Non-pigmented ciliary epithelial cell (primary cell): ENCODE measurements at places on chromosomes 11 and 22.

- DNase-seq, result no peak
Measured at GRCh38 chr11:69553416-69554357, 72.2 kb downstream of the LINC01488 start.

DNA sequence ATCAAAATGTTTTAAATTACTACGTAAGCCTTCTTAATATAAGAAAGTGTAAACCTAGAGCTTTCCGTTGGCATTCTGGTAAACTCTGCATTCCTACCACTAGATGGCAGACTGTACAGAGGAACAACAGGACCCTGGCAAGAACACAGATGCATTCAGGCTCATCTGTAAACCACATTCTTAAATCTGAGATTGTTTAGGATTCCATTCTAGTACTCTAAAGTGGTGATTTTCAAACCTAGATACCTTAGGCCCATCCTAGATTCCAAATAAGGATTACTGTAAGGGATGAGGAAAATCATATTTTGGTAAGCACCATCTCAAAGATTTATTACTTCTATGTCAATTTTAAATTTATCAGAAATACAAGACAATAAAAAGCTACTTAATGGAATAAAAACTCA, 26.9 kb downstream of the PICALM start:
- DNase-seq, result peak; percentile 85

DNA sequence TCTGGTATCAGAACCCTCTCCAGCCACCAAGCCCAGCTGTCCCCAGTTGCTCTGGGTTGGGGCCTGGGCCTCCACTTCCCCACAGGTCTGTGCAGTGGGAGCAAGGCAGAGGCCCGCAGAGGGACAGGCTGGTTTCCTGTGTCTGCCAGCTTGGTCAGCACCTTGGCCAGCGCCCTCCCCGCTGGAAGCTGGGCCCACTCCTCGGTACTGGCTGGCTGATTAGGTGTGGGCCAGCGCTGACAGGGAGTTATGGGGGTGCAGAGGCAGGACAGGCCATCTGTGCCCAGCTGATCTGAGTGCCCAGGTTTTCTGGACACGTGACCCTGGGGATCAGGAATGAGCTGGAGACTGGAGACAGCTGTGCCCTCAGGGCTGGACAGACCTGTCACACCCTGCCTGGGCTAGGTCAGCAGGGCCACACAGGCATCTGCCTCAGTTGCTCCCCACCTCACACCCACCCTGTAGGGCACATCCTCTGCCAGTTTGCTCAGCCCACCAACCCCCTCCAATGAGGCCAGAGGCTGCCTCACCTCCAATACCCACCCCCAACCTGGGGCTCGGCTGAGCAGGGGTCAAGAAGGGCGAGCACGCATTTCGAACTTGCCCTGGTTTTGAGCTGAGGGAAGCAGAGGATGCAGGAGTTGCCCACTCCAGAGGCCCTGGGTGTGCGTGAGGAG, 175.3 kb downstream of the IGLL1 start:
- DNase-seq, result no peak

DNA sequence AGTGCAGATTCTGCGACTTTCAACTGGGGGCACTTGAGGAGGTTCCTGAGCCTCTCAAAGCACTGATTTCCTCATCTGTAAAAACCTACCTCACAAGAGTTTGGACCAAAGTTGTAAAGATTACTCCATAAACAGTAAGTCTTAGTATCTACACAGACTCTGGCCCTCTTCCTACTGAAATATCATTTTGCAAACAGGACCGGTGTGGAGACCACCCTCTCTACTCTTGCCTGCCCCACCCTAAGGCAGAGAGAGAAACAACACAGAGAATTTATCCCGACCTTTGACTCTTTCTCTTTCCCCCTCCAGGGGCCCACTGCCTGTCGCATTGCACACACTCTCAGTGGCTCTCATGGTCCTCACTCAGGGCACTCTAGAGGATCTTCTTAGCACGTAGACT, 117.9 kb upstream of the LDLRAD3 start:
- no peak for DNase-seq

DNA sequence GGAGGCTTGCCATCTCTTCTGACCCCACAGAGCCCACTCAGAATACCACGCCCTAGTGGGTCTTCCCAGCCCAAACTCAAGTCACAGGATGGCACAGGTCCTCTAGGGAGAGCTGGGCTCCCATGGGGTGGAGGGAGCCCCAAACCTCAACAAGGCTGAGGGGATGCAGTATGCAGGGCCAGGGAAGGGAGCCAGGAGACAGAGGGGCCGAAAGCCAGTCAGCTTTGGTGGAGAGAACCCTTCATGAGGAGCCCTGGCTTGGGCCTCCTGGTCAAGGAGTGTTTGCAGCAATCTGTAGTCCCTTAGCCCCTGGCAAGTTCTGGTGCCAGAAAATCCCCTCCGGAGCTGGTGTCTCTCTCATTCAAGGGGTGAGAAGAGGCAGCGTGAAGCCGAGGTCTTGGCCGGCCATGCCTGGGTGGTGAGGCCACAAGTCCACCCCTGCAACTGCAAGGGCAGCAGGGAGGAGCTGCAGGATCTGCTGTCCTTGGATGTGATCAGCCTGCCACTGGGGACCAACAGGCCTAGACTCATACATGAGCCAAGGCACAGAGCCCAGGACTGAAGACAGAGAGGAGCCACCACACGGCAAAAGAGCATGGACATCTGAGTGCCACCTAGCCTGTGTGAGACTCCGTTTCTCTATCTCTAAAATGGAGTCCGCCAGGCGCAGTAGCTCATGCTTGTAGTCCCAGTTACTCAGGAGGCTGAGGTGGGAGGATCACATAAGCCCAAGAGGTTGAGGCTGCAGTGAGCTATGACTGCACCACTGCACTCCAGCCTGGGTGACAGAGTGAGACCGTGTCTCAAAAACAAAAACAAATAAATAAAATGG, 24.1 kb downstream of the NEAT1 start:
- DNase-seq, result no peak

DNA sequence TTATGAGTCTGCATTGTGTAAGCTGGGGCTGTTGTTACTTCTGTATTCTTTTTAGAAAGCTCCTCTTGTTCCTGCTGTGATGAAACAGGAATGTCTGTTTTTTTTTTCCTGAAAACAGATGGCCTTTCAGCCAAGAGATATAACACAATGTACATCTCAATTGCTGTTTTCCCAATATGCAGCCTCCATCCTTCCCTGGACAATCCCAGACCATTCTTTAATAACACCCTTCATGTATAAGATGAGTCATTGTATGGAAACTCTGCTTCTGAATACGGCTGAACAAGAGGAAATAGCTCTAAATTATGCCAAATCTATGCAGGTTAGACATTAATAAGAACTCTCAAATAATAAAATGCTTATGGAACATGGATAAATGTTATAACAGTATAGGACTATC, 60.2 kb upstream of the LRRC4C start:
- DNase-seq, result no peak

DNA sequence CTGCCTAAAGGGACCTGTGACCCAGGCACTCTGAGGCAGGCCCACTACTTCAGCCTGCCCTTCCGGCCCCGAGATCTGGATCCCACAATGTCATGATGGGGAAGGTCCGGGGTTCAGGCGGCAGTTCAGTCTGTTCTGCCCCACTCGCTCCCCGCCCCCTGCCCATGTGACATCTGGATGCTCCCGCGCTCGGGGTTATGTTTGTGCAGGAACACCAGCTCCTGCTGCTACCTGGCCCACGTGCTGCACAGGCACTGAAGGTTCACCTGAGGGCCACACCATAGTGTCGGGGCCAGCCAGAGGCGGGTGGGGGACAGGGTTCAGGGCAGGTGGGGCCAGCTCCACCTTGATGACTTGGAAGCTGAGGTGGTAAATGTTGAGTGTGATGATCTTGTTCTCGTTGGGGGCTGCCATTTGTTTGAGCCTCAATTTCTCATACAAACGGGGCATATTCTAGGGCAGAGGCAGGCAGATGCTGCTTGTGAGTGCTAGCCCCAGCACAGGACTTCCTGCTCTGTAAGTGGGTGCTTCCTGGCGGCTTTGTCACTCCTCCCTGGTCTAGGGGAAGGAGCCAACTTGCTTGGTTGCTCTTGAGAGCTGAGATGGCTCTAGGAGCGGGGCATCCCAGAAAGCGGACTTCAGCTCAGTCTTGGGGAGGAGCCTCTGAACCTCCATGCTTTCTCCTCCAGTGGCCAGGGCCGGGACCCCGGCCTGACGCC, 4.4 kb upstream of the SIPA1 start:
- no peak for DNase-seq

DNA sequence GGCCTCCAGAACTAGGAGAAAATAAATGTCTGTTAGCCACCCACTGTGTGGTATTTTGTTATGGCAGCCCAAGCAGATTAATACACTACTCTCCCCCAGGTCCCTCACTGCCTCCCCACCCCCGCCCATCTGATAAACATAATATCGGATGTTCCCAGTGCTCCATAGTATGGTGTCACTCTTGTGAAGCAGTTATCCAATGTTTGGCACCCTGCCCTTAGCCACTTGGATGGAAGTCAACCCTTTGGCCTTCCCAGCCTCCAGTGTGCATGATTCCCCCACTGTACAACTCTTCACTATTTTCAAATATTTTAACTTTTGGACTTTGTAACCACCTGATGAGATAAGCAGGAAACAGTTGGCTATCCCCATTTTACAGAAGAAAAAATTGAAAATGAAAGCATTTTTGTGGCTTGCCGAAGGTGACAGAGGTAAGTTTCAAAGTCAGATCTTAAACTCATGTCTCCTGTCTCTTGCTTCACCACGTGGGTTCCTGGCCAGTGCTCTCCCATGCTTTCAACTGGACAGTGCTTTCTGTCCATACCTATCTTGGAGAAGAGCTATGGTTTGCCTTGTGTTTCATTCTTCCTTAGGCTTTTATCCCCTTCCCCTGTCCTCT, 53.2 kb downstream of the ALX4 start:
- no peak for DNase-seq

DNA sequence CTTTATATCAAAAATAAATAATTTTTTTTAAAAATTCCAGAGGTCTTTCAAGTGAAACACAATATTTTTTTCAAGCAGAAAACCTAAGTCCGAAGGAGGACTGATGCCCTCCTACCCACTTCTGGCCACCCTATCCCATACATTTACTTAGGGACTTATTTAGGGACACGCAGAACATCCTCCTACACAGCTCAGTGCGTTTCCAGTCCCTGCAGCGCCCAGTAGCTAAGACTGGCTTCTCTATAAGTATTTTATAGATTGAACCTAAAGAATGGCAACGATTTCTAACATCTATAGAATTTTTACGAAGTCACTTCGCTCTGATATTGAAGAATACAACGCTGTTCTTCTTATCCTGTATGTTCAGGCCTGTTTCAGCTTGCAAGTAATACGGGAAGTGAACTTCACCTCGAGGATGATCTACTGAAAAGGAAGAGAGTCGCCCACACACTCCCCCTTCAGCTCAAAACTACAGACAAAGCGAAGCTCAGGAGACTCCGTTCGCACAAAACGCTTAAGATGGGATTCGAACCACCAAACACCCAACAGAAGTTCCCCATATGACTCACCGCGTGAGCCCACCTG, 328 bp downstream of the CHEK2 start:
- no peak for DNase-seq

DNA sequence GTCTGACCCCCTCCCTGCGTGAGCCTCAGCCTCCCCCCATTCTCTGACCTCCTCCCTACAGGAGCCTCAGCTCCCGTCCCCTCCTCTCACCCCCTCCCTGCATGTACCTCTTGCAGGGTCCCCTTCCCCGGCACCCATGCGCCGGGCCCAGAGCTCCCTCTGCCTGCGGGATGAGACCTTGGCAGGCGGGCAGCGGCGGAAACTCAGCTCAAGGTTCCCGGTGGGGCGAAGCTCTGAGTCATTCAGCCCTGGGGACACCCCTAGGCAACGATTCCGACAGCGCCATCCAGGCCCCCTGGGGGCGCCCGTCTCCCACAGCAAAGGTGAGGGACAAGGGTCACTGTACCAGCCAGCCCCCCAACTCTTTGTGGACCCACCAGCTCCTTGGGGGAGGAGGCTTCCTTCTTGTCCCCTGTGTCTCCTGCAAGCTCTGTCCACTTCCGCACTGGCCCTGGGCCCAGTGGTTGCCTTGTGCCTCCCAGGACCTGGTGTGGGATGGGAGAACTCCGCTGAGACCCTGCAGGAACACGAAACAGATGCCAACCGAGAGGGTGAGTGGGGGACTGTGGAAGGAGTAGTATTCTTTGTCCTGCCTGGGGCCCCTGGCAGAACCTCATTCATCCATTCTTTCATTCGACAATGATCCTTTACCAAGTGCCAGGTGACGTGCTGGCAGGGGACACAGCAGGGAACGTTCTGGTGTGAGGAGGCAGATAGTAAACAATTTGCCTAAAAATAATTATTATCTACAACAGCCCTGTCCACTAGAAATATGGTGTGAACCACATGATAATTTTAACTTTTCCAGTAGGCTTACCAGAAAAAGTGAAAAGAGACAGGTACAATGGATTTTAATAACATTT, 3.7 kb upstream of the RPS6KA4 start:
- DNase-seq, result no peak

GRCh38 chr11:75430714-75431532, 2.1 kb downstream of the KLHL35 start:
- DNase-seq, result no peak

- DNase-seq, result no peak
Measured at GRCh38 chr11:132444911-132445310, 1074.5 kb downstream of the NTM start.

DNA sequence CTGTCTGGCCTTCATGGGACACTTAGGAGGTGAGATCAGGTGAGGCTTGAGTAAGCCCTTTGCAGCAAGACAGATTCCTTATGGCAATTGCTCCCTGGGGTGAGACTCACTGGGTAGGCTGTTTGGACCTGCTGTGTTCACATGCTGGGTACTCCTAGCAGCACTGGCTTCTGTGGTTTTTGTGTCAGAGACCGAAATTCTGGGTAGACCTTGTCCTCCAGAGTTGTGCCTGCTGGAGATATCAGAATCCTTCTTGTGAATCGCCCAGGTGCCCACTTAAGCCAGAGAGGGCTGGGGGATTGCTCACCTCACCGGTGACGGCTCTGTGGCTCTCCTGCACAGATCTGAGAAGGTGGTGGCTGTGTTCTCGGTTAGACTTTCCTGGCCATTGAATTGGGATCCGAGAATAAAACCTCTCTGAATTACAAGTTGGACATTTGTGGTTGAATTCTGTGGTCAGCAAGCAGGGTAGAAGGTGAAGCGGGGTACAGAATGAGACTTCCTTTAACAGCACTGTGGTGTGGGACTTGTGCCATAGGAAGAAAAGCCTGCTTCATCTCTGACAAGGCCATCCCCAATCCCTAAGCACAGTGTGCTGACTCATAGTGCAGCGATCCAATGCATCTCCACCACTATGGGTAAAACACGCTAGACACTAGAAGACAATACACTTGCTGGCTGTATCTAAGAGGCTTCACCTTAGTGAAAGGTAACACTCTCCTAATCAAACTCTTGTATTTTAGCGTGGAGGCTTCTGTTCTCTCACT, 52.5 kb upstream of the TTC12 start:
- peak; percentile 27 for DNase-seq

GRCh38 chr11:91513734-91514133, 710.9 kb upstream of the FAT3 start:
- DNase-seq, result no peak

DNA sequence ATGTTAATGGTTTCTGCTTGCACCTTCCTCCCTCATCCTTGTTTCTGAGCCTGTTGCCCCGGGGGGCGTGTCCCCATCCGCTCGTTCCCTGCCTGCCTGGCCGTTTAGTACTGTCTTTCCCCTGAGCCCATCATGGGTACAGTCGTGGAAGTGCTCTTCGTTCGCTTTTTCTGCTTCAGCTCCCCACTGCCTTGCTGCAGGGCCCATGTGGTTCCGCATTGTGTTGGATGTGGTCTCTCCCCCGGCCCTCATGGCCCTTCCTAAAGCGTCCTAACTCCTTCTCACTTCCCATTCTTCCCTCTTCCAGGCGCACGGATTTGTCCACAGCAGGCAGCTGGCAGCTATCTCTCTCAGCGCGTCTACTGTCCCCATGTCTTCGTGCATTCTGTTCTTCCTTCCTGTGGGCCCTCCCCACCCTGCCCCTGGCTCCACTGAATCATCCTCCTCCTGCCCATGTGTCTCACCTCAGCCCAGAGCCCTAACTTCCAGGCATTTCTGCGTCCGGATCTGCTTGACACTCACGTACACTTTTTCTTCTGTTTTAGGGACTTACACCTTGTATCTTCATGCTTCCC, 98.1 kb downstream of the ZBTB16 start:
- no peak for DNase-seq
